ENCODE measurements at places on chromosomes 16 and 17.

GRCh38 chr17:45115871-45116270 lies 16.4 kb downstream of the PLCD3 start:
- no peak for DNase-seq

DNA sequence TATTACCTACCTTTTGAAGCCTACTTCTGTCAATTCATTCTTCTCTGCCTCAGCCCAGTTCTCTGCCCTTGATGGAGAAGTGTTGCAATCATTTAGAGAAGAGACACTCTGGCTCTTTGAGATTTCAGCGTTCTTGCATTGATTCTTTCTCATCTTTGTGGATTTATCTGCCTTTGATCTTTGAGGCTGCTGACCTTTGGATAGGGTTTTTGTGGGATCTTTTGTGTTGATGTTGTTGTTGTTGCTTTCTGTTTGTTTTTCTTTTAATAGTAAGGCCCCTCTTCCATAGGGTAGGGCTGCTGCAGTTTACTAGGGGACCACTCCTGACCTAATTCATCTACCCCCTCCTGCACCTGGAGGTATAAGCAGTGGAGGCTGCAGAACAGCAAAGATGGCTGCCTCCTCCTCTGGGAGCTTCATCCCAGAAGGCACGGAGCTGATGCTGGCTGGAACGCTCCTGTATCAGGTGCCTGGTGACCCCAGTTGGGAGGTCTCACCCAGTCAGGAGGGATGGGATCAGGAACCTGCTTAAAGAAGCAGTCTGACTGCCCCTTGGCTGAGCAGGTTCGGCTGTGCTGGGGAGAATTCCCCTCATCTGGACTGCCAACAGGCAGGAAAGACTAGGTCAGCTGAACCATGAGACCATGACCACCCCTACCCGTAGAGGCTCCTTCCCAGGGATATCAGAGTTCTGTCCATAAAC lies 28.0 kb downstream of the NFATC3 start:
- DNase-seq: no peak

DNA sequence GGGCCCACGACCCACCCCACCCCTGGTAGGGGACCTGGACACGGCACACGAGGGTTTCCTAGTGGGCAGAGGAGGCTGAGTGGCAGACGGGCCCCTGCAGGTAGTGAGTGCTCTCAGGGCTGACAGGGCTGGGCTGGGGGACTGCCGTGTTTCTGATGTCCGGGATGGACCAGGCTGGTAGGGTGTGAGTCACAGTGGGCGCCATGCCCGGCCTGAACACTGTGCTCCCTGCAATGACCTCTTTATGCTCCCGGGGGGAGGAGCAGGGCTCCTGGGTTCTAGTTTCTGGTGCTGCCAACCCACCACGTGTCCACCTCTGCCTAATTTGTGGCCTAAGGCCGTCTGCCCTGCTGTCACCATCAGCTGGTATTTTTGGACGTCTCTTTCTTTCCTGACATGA lies 26.3 kb downstream of the ARHGAP23 start:
- peak; percentile 28 for DNase-seq

DNA sequence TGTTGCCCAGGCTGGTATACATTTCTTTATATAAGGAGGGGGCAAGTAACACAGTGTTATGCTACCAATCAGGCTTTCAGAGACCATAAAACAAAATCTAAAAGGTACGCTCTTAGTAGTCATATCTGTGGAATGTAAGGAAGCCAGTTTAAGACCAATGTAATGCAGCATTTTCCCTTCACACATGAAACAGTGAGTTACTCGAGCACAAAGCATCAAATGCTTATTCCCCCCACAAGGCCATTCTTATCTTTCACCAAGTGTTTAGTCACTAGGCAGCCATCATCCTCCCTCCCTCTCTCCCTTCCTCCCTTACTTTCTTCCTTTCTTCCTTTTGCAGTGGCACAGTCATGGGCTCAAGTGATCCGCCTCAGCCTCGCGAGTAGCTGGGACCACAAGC lies 12.8 kb downstream of the HMOX2 start:
- DNase-seq: no peak

GRCh38 chr17:7742729-7743128 lies 25.2 kb downstream of the DNAH2 start:
- no peak for DNase-seq

DNA sequence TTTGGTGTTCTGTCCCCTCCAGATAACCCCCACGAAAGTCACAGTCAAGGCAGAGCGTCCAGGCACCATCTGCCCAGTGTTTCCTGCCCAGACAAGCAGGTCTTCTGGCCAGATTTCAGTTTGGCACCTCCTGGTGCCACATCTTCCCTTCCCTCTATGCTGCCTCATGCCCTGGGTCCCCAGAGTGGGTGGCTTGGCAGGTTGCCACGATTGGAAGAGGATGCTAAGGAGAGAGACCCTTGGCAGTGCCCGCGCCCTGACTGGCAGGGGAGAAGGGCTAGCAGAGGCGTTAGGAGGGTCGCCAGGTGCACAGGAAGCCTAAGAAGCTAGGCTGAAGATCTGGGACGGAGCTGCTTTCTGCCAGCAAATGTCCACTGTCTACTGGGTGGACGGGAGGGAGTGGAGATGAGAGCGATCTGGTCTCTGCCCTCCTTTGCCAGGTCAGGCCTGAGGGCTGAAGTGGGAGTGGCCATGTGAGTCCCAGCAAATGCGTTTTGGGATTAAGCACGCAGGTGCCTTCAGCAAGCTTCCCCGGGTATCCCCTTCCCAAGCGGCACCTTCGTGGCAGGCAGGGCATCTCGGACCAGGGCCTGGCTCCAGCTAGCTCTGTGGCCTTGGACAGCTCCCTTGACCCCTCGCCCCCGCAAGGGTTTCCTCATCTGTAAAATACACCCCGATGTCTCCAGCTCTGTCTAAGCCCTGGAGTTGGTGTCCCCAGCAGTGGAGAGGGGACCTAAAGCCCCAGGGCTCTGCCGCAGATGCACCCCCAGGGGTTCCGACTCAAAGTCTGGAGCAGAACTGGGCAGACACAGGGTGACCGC lies 13.4 kb upstream of the CD300A start:
- DNase-seq: no peak

DNA sequence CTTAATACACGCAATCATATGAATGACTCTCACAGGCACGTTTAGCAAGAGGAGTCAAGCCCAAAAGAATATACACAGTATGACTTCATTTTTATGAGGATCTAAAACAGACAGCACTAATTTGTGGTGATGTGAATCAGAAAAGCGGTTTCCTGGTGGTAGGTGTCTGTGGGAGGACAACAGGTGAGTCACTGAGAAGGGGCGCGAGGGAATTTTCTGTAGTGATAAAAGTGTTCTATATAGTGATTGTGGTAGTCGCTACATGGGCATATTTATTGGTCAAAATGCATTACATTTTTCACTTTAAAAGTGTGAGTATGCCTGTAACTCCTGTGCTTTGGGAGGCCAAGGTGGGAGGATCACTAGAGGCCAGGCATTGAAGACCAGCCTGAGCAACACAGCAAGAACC lies 7.6 kb upstream of the TNRC6A start:
- no peak for DNase-seq

Data from mucosa of descending colon (tissue), 3 donors.